ENCODE measurements at places on chromosomes 6 and 20.

DNA sequence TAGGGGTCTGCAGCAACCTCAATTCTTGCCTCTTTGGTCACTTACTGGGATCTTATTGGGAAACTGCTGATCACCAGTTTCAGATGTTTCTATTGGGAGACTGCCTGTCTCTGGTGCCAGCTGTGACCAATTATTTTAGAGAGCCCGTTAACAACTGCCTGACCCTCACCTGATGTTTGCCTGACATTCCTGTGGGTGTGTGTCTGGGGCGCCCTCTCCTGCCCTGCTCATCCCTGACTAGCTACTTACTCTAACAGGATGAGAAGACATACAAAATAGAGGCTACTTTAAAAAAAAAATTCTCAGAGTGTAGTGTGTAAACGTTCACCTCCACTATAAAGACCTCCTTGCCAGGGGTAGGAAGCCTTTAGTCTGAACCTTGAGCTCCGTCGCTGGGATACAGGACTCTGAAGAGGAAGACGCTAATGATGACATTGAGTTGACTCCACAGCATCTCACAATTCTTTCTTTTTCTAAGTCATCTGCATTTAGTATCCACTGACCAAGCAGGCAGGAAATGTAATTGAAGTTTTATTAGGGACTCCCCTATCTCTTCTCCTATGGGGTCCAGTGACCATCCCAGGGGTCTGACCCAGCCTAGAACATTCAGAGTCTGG, 54.6 kb upstream of the DDR1 start:
- DNase-seq = no peak

GRCh38 chr6:99611148-99611547, 4.5 kb downstream of the PRDM13 start:
- DNase-seq = peak; percentile 82

DNA sequence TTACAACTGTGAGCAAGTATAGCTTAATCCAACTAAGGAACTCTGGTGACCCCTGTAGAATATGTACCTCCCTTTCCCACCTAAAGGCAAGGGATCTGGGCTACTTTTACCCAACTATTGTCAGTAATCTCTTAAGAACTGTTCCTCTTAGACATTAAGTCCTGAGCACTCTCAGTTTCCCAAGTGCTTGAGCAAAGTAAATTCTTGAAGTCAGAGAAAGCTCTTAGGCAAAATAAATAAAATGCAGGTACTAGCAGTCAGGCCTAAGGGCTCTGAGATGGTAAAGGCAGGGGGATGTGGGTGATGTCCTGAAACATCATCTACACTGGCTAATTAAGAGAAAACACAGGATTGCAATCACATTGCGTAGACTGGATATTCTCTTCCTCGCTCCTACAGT, 446.4 kb upstream of the FLRT3 start:
- DNase-seq = no peak

DNA sequence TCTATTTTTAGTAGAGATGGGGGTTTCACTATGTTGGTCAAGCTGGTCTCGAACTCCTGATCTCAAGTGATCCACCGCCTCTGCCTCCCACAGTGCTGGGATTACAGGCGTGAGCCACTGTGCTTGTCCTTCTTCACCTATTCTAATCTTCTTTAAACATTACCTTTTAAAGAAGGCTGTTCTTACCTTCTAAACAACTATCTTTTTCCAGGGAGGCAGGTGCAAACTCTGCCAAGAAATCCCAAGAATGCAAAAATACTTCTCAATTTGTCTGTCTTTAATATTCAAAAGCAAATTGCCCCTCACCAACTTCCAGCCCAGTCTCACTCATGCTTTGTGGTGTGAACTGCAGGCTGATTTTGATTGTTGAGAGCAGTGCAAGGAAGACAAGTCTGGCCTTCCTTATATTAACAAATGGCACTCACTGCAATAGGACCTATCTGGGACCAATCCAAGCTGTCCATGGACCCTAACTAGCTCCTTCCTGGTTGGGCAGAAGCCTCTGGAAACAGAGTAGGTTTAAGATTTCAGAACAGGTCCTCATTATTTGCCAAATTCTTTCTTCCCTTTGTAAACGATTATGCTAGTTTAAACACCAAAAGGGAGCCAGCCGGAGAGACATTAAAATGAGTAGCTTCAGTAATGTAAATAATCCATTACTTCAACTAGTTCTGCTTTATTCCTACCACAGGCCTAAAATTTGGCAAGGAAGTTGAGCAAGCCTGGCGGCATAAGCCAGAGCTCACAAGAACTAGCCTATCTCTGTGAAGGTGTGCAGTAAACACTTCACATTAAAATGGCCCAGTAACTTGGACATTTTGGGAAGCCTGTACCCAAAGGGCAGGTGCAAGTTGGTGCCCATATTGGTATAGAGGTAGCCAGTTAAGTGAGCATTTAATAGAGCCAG, 1.6 kb downstream of the SCAND1 start:
- peak; percentile 29 for DNase-seq

DNA sequence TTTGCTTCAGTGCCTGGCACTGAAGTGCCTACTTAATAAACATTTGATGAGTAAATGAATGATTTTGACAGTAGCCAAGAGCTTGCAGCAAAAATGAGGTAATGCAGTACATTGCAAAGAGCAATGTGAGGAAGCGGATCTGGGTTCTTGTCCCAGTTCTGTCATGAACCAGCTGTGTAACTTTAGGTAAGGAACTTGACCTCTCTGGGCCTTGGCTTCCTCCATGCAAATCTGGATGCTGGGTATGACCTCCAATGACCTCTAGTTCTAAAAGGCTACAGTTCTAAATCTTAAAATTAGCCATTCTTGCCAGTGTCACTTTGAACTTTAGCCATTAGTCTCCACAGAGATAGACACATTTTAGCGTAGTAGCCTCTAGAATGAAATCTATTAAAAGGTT, 3.6 kb upstream of the SAMD5 start:
- DNase-seq = no peak

DNA sequence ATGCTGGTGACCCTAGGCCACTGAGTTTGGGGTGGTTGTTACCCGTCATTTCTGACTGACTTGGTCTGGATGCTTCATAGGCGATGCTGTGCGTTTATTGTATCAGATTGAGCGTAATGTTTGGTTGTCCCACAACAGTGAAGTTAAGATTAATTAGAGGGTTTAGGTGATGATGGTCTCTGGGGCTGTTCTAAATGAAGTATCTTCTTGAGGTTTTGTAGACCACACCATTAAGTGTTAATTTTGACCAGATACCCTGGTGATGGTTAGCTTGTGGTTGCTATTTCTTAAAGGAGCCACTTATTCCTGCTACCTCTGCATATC, 132.8 kb downstream of the ARID1B start:
- DNase-seq = no peak

DNA sequence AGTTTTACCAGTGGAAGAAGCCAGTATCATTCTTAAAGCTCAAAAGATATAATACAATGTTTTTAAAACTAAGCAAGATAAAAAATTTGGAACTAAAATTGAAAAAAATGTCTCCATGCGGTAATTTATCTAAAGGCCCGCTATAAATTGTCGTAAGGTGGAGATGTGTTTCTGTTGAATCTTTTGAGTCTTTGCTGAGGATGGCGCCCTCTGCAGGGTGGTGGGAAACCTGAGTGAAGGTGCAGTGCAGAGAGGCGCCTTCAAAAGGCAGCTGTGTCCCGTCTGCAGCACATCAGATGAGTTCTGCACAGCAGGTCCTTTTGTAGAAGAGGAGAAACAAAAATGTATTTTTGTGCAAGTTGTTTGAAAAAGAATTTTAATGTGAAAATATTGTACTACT, 29.4 kb upstream of the KIF25 start:
- DNase-seq = no peak

GRCh38 chr6:148250975-148251685, 91.5 kb upstream of the SASH1 start:
- DNase-seq = peak; percentile 24

GRCh38 chr20:53081916-53082863, 110.0 kb downstream of the TSHZ2 start:
- no peak for DNase-seq

GRCh38 chr6:105038259-105038658, 81.4 kb downstream of the LIN28B start:
- peak; percentile 0 for DNase-seq

- no peak for DNase-seq
Observed at GRCh38 chr6:141675957-141676356, 456.8 kb upstream of the GJE1 start.

DNA sequence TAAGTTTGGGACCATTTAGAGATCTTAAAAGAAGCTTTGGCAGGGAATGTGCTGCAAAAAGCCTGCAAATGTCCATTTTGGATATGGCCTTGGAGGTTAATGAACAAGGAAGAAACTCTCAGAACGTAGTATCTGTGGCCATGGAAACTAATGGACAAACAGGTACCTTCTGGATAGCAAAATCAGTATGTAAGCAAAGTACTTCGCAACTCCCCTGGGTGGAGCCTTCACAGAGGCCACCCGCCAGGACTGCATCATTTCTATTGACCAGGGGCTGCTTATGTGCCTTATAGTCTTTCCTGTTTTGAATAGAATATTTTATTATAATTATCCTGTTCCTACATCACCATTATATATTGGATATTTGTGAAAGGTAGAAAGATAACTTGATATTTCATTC, 510.8 kb upstream of the SYNCRIP start:
- no peak for DNase-seq

GRCh38 chr20:10276878-10277580, 58.4 kb downstream of the SNAP25 start:
- DNase-seq = no peak

- no peak for DNase-seq
Observed at GRCh38 chr20:10682939-10683338, 9.1 kb upstream of the JAG1 start.

DNA sequence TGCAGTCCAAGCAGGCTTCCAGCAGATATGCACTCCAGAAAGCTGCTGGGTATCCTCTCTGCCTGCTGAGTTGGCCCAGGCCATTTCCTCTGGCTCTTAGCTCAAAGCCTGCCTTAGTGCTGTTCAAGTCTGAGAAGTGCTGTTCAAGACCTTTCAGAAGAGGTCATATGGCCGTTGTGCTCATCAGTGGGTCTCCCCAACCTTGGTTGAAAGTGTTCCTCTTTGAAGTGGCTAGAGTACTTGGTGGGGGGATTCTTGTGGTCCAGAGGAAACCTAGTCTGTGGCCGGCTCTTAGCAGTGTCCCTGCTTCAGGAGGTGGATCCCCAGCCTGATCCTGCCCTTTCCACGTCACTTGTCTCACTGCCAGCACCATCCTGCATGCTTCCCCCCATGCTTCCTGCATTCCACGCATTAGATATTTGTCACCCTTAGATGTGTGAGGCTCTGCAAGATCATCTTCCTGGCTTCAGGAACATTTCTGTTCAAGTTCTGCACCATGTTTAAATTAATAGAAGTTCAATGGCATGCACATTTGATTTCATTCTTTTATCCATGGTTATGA, 105.0 kb downstream of the FIG4 start:
- peak; percentile 45 for DNase-seq
